ENCODE measurements at places on chromosomes 1 and 21.
A peak's percentile ranks its signal among the peaks of the same experiment; 100 is the strongest.

DNA sequence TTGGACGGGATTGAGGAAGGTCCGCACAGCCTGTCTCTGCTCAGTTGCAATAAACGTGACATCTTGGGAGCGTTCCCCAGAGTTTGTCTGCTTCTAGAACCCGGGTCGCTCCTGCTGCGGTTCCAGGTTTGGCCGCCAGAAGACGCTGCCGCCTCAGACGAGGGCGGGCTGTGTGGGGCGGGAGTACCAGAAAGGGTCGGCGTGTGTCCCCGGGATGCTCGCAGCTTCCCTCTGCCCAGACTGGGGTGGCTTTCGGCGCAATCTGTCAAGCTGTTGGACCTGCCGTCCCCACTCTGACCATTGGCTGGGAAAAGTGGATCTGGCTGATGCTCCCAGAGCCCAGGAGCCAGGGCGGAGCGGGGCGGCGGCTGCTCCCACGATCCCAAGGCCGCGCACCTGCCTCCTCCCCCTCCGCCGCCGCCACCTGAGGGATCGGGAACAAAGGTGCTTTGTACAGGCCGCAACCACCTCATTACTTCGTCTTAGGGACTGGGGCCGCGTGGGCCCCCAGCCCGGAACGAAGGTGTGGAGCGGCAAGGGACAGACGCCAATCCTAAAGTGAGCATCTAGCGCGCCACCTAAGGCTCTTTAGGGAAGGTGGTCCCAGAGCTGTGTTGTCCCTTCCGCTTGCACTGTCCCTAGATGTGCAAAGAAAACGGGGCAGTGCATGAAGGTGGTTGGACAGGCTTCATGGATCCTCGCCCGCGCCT, 683 bp upstream of the EFNA4 start:
- peak; percentile 90 for DNase-seq

DNA sequence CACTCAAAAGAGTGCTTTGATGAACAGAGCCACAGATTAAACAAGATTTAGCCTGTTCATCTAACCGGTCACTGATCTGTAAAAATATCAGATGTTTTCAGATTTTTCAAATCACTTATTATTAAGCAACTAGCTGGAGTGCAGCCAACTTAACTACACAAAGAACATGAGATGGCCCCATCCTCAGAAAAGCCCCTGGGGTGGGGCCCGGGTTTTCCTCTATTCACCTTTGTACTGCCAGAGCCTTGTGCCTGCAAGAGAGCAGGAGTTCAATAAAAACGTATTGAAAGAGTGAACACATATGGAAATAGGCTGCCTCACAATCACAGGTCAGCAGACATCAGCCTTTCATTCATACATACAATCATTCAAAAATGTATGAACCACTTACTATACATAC, 516.1 kb downstream of the OMA1 start:
- no peak for DNase-seq

GRCh38 chr1:915295-916172, 8.2 kb upstream of the SAMD11 start:
- no peak for DNase-seq

DNA sequence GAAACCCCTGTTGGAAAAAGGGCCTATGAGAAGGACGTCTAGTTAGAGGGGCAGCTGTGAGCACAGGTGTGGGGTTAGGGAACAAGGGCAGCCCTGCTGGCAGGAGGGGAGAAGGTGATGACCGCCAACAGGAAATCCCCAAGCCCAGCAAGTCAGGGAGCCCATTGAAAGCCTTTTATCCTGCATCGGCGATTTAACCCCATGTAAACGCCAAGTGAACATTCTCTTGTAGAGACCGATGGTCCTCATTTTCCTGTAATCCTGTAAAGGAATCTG, 1.1 kb upstream of the BSND start:
- DNase-seq: no peak

- DNase-seq: peak; percentile 55
Observed at GRCh38 chr1:204712708-204713430, 27.3 kb upstream of the LRRN2 start.

DNA sequence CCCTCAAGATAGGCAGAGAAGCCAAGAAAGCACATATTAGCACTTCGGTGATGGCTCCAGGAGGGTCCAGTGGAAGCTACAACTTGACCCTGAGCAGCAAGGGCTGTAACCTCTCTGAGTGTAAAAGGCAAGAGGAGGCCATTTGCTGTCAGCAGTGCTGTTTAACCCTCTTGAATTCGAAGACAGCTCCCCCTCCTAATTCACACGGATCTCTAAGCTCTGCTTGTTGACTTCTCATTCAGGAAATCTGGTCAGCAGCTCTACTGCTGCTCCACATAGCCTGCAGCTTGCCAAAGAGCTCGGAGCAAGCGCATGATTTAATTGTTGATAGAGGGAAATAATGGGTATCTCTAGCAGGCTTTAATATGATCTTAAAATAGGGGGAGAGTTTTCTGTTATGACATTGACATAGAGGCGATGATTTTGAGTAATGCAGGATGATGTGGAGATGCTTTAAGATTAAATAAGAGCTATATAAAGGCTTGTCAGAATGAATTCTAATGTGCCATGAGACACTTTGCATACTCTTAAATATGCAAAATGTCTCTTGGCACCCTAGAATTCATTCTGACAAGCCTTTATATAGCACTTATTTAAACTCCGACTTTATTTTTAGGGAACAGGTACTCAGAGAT, 79.4 kb upstream of the USH2A start:
- no peak for DNase-seq

DNA sequence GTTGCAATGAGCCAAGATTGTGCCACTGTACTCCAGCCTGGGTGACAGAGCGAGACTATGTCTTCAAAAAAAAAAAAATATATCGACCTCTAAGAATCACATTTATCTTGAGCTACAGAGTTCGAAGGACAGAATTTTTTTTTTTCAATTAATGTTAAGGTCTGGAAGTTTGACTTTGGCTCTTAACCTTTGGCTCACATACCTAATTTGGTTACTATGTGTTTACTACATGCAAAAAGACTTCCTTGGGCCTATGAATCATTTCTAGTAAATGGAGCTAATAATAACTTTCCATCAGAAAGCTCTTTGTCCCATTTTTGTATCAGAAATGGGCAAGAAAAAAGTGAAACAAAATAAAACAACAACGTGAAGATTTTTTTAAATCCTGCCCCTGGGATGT, 351.2 kb downstream of the SMYD3 start:
- DNase-seq: no peak

DNA sequence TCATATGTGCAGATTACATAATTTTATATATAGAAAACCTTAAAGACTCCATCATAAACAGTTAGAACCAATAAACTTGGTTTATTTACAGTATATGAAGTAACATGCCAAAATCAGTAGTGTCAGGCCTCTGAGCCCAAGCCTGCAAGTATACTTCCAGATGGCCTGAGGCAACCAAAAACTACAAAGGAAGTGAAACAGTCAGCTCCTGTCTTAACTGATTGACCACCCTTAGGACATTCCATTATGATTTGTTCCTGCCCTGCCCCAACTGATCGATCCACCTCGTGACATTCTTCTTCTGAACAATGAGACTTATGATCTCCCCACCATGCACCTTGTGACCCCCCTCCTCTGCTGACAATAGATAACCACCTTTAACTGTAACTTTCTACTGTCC, 630.3 kb downstream of the AMY1C start:
- DNase-seq: no peak

GRCh38 chr1:219247441-219247840, 73.8 kb downstream of the LYPLAL1 start:
- DNase-seq: no peak

DNA sequence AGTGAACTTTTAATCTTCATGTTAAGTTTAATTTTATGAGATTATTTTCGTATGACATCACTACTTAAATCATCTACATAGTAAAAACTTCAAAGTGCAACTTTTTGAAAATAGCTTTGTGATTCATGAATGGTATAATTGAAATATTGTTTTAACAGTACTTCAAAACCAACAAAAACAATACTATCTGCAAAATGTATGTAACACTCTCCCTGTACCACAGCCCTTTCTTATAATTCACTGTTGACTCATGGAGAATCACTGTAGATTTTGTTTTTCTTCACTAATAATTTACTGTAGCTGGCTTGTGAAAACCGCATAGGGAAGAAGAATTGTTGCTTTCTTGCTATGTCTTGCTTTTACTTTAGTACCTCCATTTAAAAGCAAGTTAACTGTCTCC, 301.4 kb upstream of the ADAMTS5 start:
- no peak for DNase-seq

- DNase-seq: no peak
Observed at GRCh38 chr1:6776895-6777294, 8.4 kb upstream of the CAMTA1 start.

GRCh38 chr1:1109743-1110142, 6.1 kb downstream of the C1orf159 start:
- DNase-seq: no peak

GRCh38 chr1:113751114-113751513, 8.2 kb downstream of the PHTF1 start:
- DNase-seq: no peak

DNA sequence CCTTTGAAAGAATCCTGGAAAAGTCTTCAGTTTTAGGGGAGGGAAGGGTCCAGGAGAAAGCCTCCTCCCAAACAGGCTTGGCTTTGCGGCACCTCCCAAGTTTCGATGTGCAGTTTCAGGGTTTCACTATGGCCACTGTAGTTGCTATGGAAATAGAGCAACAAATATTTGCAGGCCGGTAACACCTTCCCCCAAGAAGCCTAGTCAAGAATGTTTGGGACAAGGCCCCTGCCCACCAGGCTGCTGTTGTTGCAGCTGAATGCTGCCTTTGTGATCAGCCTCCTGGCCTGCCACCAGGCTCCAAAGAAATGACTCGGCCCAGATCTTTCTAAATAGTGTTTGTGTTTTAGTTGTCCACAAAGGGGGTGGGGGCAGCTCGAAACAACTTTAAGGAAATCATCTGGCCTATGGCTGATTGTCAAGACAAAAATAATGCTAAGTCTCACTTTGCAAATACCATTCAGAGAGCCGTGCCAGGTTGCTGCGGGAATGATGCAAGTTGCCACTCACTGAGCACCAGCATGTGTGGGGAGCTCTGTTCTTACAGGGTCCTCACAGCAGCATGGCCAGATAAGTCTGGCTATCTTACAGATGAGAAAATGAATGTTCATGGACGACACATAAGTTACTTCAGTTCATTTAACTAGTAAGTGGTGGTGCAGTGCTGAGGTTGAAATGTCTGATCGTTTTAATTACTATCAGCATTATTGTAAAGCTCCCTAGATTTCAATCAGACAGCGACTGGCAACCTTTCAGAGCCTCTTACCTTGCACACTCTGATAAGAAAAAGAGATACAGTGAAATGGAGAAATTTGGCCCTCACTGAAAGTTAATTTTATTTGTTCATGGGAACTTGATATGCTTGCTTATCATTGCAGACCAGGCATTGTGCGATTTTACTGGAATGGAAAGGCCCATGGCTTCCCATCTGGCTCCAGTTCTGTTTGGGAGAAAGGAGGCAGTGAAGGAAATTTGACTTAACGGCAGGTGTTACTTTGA, 91.2 kb upstream of the JUN start:
- peak; percentile 74 for DNase-seq

DNA sequence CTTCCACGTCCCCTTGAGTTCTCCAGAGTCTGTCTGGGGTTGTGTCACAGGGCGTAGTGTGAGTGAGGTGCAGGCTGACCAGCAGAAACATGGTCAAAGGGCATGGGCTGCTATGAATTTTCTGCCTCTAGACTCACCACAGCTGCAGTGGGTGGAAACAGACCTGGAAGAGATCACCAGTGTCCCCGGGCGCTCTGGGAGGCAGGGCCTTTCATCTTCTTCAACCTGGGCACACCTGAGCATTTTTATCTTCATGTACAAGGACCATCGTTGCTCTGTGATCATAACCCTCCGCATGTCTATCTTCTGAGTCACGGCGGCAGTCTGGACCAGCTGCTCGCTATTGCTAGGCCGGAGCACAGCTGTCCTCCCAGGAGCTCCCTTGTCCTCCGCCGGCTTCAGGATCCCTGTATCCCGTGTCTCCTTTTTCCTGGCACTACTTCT, 29.6 kb downstream of the DEGS1 start:
- DNase-seq: peak; percentile 72

GRCh38 chr1:44515416-44515815, 110.4 kb downstream of the RNF220 start:
- DNase-seq: peak; percentile 62

DNA sequence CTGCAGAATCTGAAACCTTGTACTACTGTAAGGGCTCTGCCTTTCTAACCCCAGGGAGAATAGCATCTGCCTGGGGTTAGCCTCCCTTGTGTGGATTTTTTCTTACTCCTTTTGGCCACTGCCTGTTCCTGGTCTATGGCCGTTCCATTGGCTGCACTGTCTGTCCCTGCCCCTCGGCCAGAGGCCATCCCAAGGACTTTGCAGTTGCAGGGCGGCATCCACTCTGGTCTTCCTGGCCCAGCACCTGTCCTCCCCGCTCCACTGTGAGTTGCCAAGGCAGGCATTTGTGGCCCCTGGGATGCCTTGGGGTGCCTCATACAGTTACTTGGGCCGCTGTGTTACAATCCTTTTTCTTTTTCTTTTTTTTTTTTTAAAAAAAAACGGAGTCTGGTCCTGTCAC, 45.8 kb downstream of the PDE9A start:
- no peak for DNase-seq

DNA sequence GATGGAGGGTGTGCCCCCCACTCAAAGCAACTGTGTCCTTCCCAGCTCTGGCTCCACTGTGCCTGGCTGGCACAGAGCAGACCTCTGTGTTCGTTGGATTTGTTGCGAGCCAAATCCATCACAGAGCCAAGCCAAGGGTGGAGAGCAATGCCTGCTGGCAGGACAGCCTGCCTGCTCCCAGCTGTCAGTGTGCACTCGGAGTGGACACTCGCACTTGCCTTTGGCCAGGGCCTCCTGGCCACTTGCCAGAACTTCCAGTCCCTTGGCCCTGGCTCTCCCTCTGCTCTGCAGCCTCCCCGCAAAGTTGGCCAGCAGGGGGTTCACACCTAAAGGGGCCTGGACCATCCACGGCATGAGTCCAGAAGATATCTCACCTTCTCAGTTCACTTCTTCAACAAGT, 16.4 kb downstream of the HEYL start:
- no peak for DNase-seq

DNA sequence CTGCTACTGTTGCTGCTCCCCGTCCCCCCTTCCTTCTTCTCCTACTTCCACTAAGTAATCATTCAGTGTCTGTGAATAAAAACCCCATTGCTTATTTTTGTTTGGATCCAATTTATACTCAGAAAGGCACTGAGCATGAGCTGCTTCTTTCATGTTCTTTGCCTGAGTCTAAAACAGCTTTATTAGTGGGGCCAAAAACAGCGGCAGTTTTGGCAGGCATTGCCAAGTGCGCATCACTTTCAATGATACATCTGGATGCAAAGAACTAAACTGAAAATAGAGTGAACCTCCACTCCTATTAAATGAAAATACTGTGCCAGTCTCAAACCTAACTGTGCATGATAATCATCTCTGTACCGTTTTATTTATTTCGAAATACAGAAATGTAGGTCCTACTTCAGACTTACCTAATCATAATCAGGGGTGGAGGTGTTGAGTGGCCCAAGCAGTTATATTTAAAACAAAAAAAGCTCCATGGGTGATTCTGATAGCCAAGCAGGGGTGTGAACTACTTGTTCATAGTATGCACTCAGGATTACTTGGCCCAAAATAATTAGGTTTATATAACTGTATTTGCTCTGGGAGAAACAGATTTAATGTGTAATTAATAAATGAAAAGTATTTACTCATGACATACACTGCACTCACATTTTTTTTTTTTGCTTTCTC, 48.4 kb downstream of the NEK7 start:
- no peak for DNase-seq

GRCh38 chr1:231240531-231240882, 505 bp upstream of the GNPAT start:
- no peak for DNase-seq
